ENCODE measurements at places on chromosomes 6 and 20.

GRCh38 chr6:39794231-39794630 lies 2.1 kb downstream of the DAAM2 start:
- DNase-seq, result no peak

- no peak for DNase-seq
These were observed 736.5 kb downstream of the HACE1 start for GRCh38 chr6:104123227-104123626.

GRCh38 chr20:25070821-25071473 lies 11.0 kb downstream of the VSX1 start:
- DNase-seq, result no peak

DNA sequence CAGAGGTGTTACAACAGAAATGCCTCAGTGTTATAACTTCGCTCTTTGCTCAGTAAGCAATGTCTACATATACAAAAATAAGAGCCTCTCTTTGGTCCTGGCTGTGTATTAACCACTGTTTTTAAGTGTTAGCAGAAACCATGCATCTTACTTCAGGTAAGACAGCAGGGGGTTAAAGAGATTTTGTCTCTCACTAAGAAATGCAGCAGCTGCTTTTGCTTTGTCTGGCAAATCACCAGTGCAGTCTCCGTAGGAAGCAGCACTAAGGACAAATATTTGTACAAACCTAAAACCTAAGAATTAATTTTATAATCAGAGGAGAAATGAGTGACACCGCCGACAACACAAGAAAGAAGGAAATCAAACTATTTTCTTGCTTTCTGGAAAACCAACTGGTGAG lies 758 bp downstream of the SMIM28 start:
- no peak for DNase-seq

- DNase-seq, result no peak
These were observed 59.9 kb downstream of the RTN4IP1 start for GRCh38 chr6:106569428-106569827.

- DNase-seq, result peak; percentile 78
These were observed 131.2 kb upstream of the CDH4 start for GRCh38 chr20:61120595-61121515.

DNA sequence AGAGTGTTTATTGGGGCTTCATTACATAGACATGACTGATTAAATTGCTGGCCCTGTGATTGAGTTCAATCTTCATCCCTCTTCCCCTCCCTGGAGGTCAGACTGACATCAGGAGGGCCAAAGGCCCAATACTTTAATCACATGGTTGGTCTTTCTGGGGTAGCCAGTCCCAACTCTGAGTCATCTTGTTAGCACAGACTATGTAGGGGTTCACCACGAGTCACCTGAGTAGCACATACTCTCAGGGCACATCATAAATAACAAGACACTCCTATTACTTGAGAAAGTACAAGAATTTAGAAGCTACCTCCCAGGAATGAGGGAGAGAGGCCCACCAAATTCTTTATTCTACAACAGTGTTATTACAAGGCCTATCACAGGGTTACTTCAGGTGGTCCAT lies 11.3 kb downstream of the GINS1 start:
- DNase-seq, result no peak

Measured in RCC 7860 (cell line).